ENCODE measurements at places on chromosomes 3 and 15.

GRCh38 chr15:33278816-33279612, 31.8 kb upstream of the RYR3 start:
- no peak for DNase-seq

- DNase-seq, result no peak
Measured at GRCh38 chr3:29668728-29669127, 387.9 kb downstream of the RBMS3 start.

GRCh38 chr15:67508407-67508806, 12.5 kb upstream of the C15orf61 start:
- no peak for DNase-seq

DNA sequence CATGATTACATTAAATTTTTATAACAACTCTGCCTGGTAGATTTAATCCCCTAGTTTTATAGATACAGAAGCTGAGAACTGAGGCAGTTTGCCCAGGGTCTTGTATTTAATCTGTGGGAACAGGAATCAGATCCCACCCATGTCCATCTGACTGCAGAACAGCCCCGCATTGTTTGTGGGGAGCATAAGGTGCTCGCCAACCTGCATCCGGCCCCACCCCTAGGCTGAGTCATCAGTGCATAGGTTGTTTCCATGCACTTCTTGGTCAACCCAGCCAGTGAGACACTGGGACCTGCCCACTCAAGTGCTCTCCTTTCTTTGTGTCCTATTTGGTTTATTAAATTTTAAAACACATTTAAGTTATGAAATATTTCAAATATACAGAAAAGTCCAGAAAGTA, 266.2 kb downstream of the OPA1 start:
- no peak for DNase-seq

- no peak for DNase-seq
Measured at GRCh38 chr3:111870620-111871019, 11.6 kb downstream of the PHLDB2 start.

Measured in stimulated activated naive B cell treated with anti-CD40 and anti-IgM and Interleukin-4, amounts not matched to agents 10 μg/mL and 1 μg/mL and 100 μg/mL, for 72 hours (primary cell).